SK-MEL-5 (cell line): ENCODE measurements at places on chromosomes 6 and 20. TPM values are rescaled to one million over a fixed set of nuclear protein-coding genes. Genes with fewer than 3 reads are reported as not detected.

DNA sequence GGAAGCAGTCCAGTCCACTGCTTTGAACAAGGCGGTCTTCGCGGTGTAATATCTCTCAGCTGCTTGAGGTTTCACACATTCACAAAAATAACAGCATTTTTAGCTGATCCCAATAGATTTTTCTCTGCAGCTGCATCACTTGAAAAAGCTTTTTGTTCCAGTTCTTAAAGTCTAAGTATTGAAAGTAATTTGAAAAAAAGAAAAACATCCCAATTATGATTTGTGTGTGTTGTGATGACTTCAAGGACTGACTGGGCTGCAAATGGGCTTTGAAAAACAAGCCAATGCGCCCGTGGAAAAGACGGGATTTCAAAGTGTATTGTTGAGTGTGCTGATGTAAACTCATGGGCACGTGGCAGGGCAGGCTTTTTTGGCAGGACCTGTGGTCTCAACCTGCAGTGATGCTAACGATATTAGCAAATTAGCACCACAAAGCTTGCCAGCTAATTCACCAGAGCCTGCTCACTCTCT lies 151.1 kb downstream of the TMEM242 start:
- DNase-seq, result no peak

DNA sequence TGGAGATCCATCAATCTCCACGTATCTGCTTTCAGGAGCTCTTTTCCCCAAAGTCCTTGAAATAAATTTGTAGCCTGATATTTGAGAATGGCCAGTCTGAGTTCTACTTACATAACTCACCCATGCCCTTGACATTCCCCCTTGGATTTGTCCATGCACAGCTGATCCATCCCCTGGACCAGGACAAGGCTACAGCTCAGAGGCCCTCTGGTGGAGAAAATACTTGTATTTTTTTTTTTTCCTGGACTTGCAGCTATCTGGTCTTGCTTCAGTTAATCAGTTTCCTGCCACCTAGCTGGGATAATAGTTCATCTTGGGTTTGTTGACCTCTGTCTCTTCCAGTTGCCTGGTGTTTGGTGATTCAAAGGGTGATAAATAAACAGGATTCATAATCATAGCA lies 467.6 kb downstream of the DHX35 start:
- peak; percentile 70 for DNase-seq

DNA sequence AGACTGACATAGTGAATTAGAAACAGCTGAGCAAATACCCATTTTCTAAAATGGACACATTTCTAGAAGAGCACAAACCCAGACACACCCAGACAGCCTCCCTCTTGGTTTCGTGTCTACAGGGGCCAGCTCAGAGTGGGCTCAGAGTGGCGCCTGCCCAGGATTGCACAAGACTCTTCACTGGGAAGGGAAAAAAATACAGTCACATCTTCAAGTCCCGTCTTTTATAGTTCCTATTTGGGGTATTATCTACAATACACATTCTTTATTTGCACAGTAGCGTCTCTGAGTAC lies 246.1 kb upstream of the AFDN start:
- DNase-seq, result no peak

DNA sequence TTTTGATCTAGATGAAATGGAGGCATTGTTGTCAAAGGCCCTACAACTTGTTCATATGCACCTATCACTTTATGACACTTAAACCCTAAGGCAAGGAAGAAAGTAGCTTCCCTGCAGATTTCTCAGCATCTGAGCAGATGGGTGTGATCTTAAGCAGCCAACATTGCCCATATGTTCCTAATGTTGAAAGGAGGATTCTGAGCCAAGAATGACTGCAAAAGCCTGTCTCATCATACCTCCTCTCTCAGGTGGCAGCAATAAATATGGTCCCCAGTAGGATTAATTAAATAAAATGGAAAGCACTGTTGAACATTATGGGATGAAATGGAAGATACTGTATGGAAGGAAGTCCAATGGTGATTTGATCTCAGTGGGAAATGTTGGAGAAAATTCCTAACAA lies 538.1 kb upstream of the MAN1A1 start:
- DNase-seq, result no peak

DNA sequence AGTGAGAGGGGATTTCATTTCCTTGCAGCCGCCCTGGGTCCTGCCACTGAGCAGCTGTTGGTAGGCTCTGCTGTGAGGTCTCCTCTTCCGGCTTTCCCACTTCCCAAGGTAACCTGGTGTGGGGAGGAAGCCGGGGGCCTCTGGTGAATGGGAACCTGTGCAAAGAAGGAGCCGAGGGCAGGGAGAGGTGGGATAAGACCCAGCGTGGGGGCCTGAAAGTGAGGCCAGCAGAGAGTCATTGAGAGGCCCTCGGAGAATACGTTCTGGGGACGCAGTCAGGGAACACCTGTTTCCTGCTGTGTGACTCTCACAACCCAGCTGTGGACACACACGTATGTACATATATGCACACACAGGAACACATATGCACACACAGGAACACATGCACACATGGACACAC lies 100.7 kb downstream of the CDH26 start:
- DNase-seq, result no peak

GRCh38 chr6:31396422-31397152 lies 6.8 kb upstream of the MICA start:
- peak; percentile 83 for DNase-seq

GRCh38 chr6:143197377-143197776 lies 136.7 kb downstream of the AIG1 start:
- no peak for DNase-seq

GRCh38 chr20:35385733-35386132 lies 26.0 kb downstream of the UQCC1 start:
- DNase-seq, result no peak

GRCh38 chr6:29853245-29853644 lies 25.6 kb downstream of the HLA-G start:
- peak; percentile 14 for DNase-seq

DNA sequence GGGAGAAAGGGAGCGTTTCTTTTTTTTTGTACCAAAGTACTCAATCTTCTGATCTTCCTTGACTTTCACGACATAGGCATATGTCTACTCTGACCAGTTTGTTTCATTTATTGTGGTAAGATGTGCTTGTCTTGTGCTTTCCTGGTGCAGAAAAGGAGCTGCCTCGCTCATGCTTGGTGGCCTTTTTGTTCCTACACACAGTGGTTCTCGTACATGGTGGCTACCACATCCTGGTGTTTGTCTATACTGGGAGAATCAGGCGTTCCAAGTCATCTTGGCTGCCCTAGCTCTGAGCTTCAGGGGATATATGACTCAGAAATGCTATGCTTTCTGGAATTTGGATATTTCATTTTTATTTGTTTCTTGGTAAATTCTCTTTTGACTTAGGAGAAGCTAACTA lies 31.8 kb downstream of the MYB start:
- no peak for DNase-seq

DNA sequence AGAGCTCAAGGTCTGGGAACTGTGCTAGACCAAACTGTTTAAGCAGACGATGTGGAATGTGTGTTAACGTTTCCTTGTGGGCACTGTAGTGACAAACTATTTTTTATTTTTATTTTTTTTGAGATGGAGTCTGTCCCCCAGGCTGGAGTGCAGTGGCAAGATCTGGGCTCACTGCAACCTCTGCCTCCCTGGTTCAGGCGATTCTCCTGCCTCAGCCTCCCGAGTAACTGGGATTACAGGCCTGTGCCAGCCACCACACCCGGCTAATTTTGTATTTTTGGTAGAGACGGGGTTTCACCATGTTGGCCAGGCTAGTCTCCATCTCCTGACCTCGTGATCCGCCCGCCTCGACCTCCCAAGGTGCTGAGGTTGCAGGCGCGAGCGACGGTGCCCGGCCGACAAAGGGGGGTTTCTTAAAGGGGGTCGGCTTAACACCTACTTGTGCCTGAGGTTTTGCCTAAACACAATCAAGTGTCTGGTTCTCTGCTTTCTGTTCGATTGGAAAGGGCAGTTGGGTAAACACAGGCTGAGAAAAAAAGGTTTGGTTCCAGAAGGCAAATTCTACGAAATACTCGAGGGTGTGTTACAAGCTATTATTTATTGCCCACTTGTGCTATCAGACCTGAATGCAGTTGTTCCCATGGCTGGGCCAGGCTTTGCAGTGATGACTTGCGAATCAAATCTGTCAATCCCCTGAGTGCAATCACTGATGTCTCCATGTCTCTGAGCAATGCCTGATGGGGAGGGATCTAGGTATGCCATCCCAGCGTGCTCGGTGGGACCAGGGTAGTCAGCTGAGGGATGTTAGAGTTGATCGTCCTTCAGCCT lies 1.3 kb downstream of the NOP56 start:
- DNase-seq, result no peak

DNA sequence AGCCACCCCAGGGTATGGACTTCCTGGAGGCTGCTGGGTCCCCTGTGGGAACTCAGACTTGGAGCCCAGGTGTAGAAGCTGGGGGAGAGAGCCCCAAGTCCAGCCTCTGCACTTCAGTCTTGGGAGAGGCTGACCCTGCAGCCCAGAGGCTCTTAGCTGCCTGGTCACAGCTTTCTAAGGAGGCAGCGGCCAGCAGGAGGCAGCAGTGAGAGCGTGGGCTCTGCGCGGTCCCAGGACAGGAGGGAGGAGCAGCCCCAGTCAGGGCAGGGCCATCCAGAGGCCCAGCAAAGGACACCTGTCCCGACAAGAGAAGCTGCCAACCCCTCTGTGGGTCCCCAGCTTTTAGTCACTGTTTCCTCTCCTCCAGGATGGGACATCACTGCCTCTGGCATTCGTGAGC lies 9.4 kb downstream of the TREML2 start:
- peak; percentile 64 for DNase-seq

DNA sequence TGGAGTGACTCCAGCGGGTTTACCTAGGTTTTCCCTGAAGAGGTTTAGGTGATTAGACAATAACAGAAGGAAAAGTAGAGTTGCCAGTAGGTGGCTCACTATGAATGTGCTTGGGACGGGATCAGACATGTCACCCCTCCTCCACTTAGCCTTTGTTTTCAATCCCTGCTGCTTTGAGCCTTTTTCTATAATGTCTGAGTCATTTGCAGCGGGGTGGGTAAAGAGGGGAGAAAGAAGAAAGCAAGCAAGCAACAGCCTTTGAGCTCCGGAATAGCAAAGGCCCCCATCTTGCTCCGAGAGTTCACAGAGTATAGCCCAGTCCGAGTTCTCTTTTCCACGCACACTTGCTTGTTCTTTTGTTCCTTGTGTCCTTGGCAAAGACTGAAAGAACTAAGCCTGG lies 129.1 kb downstream of the PACRG start:
- peak; percentile 59 for DNase-seq

- no peak for DNase-seq
Observed at GRCh38 chr6:22042706-22043105, 254.1 kb downstream of the PRL start.

DNA sequence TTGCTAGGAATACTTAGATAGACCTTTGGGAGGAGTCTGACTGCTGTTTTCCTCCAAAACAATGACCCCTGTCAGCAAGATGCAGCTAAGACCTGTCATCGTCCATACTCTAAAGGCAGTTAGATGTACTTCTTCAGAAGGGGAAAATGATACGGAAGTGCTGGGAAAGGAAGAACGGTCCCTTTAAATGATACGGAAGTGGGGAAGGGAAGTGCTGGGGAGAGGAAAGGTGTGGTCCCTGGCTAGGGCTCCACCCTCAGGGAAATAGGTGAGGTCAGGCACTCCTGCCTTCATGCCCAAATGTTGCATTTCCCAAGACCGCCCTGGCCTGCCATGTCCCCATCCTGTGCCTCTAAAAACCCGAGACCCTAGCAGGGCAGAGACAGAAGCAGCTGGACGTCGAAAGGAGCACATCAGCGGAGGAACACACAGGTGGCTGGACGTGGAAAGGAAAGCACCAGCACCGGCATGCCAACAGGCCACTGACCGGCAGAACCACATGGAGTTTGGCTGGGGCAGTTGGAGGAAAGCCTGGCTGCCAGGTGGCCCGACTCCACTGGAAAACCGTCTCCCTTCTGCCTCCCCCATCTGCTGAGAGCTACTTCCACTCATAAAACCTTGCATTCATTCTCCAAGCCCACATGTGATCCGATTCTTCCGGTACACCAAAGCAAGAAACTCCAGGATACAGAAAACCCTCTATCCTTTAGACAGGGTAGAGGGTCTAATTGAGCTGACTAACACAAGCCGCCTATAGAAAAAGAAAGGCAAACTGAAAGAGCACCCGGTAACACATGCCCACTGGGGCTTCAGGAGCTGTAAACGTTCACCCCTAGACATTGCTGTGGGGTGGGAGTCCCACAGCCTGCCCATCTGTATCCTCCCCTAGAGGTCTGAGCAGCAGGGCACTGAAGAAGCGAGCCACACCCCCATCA lies 94.6 kb downstream of the FAXC start:
- DNase-seq, result peak; percentile 95

GRCh38 chr20:63398744-63399514 lies 37.8 kb upstream of the CHRNA4 start:
- DNase-seq, result no peak

DNA sequence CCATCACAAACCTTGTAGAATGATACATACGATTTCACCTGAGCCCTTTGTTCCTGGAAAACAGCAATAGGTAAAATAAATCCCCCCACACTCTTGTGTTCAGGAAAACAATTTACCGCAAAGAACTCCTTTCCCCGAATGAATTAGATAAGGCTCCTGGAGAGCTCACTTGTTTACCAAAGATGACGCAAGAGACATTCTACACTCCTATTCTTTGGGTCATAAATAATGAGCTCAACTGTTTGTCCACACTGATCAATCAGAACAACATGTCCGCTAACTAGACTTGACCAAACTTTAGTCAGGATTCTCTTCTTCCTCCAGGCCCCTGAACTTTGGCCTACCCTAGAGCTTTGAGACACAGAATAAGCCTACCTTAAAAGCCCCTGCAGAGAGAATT lies 271.9 kb upstream of the OPRM1 start:
- DNase-seq, result no peak

GRCh38 chr20:2283706-2284423 lies 11.9 kb upstream of the TGM3 start:
- no peak for DNase-seq

- DNase-seq, result no peak
Observed at GRCh38 chr6:45427726-45428125, 50.0 kb upstream of the SUPT3H start.

GRCh38 chr6:42211726-42212125 lies 5.9 kb downstream of the MRPS10 start:
- no peak for DNase-seq

DNA sequence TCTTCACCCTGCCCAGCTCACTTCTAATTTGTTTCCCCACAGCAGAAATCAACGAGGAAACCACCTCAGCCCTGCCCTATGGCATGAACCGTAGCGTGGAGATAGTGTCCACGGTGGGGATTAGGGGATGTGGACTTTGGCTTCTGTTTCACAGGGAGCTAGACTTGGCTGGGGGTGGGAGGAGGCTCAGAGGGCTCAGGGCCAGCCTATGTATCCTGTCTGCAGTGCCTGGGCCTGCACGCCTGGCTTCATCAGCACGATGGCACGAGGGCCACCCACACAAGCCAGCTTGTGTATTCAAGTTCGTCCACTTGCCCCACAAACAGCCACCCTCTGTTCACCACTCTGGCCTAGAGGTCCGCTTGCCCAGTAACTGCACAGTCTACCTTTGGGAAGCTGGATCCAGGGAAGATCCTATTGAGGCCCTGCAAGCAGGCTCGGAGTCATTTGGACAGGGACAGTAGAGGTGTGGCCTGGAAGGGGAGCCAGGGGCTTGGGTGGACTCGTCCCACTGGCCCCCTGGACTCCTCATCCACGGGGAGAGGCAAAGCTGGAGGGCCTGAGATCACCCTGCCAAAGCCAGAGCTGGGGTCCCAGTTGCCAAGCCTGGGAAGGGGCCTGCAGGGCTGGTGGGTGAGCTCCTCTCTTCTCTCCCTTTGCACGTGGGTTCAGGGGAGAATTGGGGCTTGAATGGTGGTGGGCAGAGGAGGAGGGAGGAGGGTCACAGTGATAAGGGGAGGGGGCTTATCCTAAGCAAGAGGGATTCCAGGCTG lies 38.0 kb upstream of the FAM83D start:
- DNase-seq, result no peak

WFDC10B gene
- total RNA-seq, result not detected in 2 replicates

SRPK1 gene
- total RNA-seq, result 26.6 and 27.3 TPM in 2 replicates

TAAR9 gene
- total RNA-seq, result not detected in 2 replicates

NQO2 gene
- 35.8 and 40.0 TPM in 2 replicates for total RNA-seq

ECT2L gene
- total RNA-seq, result 0.03 TPM in 1 of 2 replicates, not detected in the other
